ENCODE measurements at places on chromosomes 2 and 18. TPM values are rescaled to one million over a fixed set of nuclear protein-coding genes. Genes with fewer than 3 reads are reported as not detected.

PROM2 gene
- total RNA-seq, result 1.4 TPM

TEX44 gene
- not detected for total RNA-seq

GRCh38 chr18:26059357-26059756 is 31.1 kb downstream of the SS18 start:
- no peak for DNase-seq

GRCh38 chr2:187372213-187372612 is 75.8 kb downstream of the CALCRL start:
- no peak for DNase-seq

DNA sequence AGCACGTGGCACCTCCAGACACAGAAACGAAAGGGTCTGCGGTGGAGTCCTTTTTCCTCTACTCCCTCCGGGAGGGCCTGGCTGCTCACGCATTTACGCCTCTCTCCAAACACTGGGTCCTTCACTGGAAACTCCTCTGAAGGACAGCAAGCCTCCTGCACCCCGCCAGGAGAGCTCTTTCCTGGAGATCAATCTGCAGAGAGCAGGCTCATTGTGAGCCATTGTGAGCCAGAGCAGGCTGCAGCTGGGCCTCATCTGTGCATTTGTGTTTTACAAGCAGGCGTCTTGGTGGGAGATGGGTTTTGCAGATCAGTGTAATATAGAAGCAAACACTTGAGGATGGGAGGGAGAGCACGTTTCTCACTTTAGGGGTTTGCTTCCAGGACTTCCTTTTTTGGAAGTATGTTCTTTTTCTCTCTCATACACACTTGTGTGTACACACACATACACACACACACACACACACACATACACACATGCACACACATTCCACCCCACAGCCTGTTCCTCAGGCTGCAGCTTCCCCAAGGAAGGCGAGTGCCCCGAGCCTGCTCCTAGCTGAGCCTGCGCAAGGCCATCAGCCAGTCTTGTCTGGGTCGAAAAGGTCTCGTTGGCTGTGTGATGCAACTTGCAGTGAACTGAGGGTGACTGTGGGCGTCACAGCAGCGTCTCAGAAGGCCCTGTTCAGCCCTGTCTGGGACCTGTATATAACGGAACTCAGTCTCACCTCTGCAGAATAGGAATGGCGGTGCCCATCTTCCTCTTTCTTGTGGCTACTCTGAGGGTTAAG is 163.5 kb downstream of the GLI2 start:
- no peak for DNase-seq

All from left ventricle myocardium inferior (tissue), 1 donor.